ENCODE measurements at places on chromosomes 3 and 15. TPM values are rescaled to one million over a fixed set of nuclear protein-coding genes. Genes with fewer than 3 reads are reported as not detected.

RAB6B gene
- 17.7 TPM for total RNA-seq

DNA sequence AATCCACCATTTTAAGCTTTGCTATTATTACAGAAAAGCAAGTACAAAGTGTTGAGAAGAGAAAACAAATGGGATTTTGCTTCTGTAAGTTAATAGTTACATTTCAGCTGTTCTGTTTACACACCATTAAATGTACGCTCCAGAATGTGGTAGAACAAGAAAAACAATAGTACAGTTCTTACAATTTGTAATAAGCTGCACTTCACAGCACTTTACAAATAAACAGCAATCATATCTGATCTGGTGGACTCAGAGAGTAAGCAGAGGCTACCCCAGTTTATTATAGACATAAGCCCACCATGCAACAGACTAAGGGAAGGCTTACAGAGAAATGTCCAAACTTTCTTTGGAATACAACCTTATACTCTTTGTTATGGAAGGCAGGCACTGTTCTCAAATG, 126.4 kb downstream of the OXSM start:
- no peaks in the 10 kb centered on the region for H3K4me1 ChIP-seq
- H3K27me3 ChIP-seq: no peaks in the 10 kb centered on the region
- no peak overlapping the region for H3K4me3 ChIP-seq
- DNase-seq: no peak

DNA sequence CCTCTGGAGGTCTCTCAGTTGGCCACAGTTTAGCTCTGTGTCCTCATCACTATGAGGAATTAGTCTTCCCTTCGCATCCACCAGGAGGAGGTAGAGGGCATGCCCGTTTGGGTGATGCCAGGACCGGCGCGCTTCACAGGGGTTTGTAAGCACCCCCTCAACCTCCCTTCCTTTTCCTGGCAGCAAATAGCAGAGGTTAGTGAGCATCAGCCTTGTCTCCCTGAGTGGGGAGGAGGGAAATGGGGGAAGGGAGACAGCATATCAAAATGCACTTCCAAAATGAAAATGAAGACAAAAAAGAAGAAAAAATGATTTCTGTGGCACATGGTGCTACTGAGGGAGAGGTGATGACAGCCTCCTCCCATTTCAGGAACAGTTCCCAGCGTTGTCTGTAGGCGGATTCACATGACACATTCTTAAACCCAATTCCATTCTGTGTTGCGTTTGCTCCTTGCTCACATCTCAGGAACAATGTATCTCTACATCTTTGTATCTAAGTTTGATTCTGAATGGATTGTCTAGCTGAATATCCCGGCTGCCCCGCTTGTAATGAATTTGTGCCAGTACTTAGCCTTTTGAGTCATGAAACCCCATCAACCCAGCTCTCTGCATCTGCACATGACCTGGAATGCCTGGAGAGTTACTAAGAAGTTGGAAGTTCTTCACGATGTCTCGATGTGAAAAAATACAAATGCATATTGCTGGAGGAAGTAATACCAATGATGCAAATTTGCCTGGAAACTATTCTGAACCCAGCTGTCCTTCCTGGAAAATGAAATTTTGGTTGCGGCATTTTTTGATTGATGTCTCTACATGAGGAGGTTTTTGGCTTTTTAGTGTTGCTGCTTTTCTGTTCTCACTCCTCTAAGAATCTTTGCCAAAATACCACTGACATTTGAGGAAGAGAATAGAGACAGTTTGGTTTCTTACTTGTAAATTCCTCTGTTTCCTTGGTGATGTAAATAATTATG, 45.2 kb downstream of the TYRO3 start:
- H3K27ac ChIP-seq: no peak overlapping the region
- no peaks in the 10 kb centered on the region for H3K36me3 ChIP-seq
- DNase-seq: peak; percentile 62
- no peaks in the 10 kb centered on the region for H3K27me3 ChIP-seq

- no peak overlapping the region for H3K27ac ChIP-seq
- H3K27me3 ChIP-seq: no peaks in the 10 kb centered on the region
- H3K4me3 ChIP-seq: no peak overlapping the region
- no peaks in the 10 kb centered on the region for H3K4me1 ChIP-seq
- no peak for DNase-seq
Observed at GRCh38 chr15:36323615-36324014, 255.8 kb upstream of the CDIN1 start.

GRCh38 chr15:70289191-70289955, 191.7 kb upstream of the TLE3 start:
- H3K4me3 ChIP-seq: no peak overlapping the region
- peaks cover 9% of the 10 kb centered on the region for H3K4me1 ChIP-seq
- no peaks in the 10 kb centered on the region for H3K27me3 ChIP-seq
- DNase-seq: no peak

Measured in kidney (tissue), 22 donors.